Cortex of kidney (tissue), 1 donor: ENCODE measurements at places on chromosomes 13 and 19.

GRCh38 chr19:39816287-39817048 is 17.5 kb downstream of the DYRK1B start:
- DNase-seq = no peak

DNA sequence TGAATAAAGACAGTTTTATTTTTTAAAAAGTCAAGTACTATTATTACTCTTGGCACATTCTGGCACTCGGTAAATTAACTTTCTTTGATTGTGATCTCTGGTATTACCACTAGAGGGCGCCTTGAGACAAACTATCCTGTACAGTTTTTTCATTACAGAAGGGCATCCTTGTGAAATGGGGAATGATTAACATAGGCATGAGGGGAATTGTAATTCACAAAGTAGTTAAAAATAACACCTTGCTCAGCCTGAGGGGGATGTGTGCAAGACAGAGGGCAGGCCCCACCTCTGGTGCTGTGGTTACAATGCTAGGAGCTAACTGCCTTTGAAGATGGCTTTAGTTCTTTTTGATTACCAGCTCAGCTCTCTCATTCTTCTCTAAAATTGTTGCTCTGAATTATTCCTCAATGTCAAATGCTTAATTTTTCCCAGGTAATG is 24.2 kb upstream of the C1QTNF9B start:
- no peak for DNase-seq

DNA sequence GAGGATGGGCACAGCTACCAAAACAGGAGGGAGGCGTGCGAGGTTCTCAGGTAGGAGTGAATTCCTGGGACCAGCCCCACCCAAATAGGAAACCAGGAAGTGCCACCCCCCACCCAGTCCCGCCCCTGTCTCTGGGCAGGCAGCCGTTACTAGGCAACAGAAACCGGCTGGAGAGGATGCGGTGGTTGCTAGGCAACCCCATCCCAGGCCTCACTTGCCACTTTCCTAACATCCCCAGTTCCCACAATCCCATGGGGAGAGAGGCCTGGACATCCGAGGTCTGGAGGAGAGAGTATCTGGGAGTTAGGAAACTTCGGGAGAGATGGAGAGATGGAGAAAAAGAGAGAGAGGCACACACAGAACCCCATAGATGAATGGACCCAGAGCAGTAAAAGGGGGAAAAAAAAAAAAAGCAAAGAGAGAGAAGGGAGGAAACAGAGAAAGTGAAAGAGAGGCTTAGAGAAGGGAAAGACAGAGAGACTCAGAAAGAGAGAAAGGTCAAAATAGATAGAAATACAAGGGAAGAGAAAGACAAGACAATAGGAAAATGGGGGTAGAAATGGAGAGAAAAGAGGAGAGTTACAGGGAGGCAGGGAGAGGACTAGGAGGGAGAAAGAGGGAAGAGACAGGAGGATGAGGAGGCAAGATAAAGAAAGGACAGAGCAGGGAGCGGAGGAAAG is 3.8 kb downstream of the GRIK5 start:
- DNase-seq = no peak

DNA sequence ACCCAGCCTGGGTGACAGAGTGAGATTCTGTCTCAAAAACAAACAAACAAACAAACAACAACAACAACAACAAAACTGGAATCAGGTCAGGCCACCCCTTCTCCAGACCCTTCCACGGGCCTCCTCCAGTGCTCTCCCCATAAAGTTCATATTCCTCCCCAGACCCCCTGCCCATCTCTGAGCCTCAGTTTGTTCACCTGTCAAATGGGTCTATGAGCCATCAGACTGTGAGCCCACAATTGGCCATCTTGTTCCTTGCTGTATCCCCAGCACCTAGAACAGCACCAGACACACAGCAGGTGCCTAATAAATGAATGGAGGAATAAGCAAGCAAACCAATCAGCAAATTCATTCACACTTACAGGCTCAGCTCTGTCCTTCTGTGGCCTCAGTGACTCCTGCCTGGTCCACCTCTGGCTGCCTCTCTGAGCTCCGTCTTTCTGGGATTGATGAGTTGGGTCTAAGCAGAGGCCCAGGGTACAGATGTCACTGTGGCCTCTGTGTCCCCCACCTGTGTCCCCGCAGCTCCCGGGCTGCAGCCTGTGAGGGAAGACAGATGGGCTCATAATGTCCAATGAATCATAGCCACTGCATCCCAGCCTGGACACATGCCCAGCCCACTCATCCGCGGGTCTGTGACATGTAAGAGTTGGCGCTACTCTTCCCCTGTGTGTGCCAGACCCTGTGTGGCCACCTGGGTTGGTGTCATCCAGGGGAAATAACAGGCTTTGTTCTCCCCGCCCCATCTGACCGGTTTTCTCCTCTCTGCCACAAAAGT is 19.6 kb upstream of the PTPRS start:
- no peak for DNase-seq

DNA sequence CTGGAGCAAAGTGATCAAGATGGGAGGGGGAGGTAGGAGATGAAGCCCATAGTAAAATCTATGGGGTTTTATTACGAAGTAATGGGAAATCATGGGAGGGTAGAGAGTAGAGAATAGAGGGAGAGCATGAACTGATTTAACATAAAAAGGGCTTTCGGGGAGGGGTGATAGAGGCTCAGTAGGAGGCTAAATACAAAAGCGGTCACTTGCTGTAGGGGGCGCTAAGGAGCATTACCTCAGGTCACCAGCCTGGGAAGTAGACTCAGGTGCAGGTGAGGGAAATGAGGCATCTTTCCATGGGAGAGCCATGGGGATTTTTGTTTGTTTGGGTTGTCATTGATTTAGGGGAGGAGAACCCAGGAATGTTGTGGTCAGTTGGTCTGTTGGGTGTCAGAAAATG is 14.1 kb downstream of the KRTDAP start:
- DNase-seq = no peak

DNA sequence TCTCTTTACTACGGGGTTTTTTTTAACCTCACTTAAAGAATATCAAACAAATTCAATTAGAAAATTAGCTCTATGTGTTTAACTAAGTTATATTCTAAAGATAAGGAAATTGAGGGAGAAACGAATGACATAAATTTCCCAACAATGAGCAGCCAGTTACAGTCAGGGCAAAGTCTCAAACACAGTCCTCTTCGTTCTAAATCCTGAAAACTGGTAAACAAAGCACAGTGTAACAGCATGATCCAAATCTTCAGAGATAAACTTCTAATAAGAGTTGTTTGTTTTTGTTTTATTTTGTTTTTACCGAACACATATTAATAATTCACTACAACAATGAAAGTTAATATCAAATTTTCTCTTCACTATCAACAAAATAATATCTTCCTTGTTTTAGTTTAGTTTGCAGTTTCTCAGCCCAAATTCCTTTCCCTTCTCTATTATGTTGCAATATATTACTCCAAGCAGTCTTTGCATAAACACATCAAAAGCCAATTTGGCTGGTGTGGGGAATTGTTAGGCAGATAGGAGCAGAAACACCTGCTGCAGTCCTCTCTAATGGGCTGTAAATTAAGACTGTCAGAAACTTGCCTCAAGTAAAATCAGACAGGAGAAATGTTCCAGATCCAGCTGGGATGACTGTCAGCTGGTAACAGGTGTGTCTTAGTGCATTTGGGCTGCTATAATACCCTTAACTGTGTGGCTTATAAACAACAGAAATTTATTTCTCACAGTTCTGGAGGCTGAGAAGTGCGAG is 106.5 kb upstream of the SGCG start:
- no peak for DNase-seq

DNA sequence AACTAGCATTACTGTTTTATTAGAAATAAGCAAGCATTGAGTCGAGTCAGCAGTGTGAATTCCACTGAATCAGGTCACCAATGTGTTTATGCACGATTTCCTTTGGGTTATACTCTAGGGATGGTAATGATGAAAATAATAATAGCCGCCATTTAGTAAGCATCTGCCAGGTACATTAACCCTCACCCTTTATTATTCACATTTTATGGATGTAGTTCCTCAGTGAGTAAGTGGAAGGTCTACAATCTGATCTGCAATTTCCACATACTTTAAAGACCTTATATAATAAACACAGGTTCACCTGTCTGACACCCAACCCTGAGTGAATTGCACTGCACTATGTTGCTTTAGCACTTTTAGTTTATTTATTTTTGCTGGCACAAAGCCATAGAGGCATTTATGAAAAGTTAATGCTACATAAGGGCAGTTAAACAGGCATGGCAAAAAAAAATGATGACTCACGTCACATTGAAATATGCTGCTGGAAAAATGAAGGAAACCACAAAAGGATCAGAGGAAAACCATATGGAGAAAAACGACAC is 122.4 kb downstream of the TRPC4 start:
- no peak for DNase-seq

- DNase-seq = no peak
Observed at GRCh38 chr19:4737955-4738600, 14.4 kb upstream of the DPP9 start.

DNA sequence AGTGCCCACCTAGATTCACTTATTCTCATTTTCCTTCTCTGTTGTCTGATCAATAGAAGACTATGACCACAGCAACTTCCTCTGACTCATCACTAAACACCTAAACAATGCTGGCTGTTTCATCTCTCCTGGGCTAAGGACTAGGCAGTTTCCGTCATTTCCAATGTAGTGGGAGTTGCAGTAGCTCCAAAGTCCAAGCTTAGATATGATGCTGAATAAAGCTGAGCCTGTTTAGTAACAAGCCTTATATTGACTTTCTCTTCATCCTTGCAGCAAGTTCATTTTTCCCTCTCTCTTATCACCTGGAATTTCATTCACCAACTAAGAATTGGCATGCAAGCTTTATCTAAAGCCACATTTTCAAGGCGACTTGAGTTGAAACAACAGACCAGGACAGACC is 53.5 kb upstream of the PCDH9 start:
- no peak for DNase-seq

GRCh38 chr13:59345311-59345710 is 818.4 kb downstream of the DIAPH3 start:
- no peak for DNase-seq

DNA sequence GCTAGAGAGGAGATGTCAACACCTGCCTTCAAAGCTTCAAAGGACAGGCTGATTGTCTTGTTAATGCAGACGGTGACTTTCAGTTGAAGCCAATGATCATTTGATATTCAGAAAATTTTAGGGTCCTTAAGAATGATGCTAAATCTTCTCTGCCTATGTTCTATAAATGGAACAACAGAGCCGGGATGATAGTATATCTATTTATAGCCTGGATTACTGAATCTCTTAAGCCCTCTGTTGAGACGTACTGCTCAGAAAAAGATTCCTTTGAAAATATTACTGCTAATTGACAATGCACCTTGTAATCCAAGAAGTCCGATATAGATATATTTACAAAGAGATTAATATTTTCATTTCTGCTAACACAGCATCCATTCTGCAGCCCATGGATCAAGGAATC is 35.8 kb upstream of the LMO7 start:
- no peak for DNase-seq

DNA sequence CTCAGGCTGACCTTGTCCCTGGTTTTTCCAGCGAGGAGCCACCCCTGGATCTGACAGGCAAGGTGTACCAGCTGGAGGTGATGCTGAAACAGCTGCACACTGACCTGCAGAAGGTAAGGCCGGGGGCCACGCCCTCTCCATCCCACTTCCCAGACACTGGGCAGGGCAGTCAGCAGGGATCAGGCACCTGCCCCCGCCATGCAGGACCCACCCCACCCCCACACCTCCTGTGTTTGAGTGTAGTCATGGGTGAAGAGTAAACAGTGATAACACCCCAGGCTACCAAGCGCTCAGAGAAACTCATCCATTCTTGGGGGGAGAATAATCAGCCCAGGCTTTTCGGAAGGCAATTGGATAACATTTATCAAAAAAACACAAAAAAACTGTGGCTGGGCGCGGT is 19.9 kb downstream of the DPF1 start:
- no peak for DNase-seq
